Suppressor macrophage (primary cell): ENCODE measurements at places on chromosomes 11 and 22.

DNA sequence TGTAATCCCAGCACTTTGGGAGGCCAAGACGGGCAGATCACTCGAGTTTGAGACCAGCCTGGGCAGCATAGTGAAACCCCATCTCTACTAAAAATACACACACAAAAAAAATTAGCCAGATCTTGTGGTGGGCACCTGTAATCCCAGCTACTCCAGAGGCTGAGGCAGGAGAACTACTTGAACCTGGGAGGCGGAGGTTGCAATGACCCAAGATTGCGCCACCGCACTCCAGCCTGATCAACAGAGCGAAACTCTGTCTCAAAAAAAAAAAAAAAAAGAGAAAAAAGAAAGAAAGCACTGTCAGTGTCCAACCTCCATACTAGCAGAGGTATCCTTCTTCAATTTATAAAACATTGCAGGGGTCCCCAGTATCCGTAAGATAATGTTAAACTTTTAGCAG lies 17.8 kb downstream of the RAB6A start:
- DNase-seq, result no peak

DNA sequence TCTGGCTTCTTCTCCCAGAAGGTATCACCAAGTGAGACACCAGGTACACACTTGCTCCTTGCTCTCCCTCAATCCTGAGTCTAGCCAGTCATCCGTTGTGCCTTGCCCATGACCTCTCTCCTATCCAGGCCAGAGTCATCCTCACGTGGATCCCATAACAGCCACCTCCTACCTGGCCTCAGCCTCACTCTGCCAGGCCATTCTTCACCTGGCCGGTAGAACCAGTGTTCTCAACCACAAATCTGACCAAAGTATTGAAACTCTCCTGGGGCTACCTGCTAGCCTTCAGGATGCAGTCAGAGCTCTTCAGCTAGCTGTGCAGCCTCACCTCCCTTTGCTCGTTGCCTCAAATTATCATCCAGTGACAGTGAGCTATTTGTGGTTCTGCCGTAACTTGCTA lies 37.7 kb downstream of the CHRDL2 start:
- DNase-seq, result no peak

DNA sequence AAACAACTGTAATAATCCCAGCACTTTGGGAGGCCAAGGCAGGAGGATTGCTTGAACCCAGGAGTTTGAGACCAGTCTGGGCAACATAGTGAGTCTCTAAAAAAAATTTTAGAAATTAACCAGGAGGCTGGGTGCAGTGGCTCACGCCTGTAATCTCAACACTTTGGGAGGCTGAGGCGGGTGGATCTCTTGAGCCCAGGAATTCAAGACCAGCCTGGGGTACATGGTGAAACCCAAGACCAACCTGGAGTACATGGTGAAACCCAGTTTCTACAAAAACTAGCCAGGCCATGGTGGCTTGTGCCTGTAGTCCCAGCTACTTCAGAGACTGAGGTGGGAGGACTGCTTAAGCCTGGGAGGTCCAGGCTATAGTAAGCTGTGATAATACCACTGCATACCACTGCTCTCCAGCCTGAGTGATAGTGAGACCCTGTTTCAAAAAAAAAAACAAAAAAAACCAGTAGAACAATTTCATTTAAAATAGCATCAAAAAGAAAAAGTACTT lies 11.2 kb downstream of the PI4KA start:
- no peak for DNase-seq

- no peak for DNase-seq
These were observed 12.1 kb upstream of the EIF3D start for GRCh38 chr22:36540867-36541642.

DNA sequence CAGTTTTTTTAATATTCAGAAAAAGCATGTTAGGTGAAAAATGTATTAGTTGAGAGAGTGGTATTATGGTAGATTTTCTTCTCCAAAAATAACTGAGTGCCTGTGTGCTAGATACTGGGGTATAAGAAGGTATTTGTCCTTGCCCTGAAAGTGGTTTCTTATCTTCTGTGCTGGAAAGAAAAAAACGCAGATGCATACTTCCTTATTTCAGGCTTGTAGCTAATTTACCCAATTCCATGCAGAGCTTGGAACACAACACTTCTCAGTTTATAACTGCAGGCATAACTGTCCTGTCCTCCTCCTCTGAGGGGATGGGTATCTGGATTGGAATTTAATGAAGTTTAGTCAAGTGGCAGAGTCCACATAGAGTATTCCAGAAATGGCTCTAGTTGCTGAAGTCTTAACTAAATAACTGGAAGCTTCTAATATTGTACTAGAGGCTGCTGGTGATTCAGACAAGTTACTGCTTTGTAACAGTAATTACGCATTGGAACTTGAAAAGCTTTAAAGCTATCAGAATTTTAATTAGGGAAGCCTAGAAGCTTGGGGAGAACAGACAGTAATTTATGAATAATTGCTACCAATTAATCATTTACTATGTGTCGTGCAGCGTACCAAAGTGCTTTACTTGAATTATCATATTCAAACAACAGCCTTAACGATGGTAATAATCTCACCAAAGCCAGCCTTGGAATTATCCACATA lies 12.7 kb upstream of the C11orf91 start:
- no peak for DNase-seq

DNA sequence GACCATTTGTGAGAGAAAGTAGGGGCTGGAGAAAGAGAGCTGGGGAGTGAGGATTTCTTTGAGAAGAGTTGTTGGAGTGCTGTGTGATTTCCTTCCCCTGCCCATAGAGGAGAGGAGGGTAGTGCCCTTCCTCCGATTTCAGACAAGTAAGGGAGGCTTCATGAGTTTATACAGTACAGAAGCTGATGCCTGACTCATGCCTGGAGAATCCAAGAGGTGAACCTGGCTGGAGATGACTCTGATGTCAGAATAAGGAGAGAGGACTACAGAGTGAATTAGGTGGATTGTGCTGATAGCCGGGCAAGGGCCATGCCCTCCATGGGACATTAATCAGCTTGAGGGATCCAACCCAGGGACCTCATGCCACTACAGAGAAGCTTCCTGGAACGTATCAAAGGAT lies 91.6 kb downstream of the FAR1 start:
- DNase-seq, result no peak

- DNase-seq, result no peak
These were observed 61.1 kb downstream of the KIAA1671 start for GRCh38 chr22:25013607-25014006.

DNA sequence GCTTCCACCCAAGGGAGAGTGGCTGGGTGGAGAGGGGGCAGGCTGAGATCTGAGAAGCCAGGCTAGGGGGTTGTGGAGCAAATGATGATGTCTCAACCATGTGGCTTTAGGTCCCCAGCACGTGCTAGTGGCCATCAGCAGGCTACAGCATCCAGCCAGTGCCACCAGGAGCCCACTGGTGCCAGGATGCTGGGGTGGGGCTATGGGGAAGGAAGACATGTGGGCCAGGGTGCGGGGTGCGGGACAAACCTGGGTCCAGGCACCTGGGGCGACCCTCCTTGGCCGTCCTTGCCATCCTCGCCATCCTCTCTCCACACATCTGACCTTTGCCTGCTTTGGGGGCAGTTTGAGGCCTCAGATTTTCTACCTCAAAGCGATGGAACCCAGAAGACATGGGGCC lies 104.3 kb downstream of the KCNQ1 start:
- DNase-seq, result no peak

GRCh38 chr11:85310479-85310878 lies 316.7 kb downstream of the DLG2 start:
- DNase-seq, result no peak

DNA sequence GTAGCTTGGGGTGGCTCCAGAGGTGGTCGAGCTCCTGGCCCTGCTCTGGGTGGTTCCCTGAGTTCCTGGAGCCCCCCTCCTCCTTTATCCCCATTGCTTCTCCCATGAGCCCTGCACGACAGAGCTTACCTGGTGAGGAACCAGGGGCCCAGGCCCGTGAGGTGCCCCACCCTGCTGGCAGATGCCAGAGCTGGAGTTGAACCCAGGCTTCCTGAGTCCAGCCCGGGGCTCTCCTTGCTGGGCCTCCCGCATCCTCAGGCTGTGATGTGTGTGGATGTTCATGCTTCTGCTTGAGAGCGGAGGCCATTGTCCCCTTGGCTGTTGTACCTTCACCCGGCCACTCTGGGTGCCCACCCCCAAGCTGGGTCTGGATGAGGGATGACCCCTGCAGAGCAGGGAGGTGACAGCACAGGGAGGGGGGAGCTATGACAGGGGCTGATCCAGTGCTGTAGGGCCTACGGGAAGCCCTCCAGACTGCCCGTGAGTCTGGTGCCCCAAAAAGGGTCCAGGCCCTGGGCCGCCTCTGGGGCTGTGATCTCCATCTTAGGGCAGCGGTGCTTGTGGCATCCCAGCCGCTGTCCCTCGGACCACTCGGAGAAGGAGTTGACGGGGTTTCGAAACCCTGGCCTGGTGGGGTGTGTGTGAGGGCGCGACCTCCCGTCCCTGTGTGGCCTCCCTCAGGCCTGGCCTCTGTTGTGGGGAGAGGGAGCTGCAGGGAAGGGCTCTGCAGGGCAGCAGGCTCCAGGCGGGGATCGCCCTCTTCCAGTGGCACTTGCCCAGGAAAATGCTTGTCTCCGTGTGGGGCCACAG lies 14.4 kb downstream of the MPPED1 start:
- DNase-seq, result no peak

- no peak for DNase-seq
These were observed 978.7 kb downstream of the DLG2 start for GRCh38 chr11:84648471-84648870.

GRCh38 chr11:96293598-96294021 lies 49.4 kb downstream of the MAML2 start:
- DNase-seq, result peak; percentile 24

DNA sequence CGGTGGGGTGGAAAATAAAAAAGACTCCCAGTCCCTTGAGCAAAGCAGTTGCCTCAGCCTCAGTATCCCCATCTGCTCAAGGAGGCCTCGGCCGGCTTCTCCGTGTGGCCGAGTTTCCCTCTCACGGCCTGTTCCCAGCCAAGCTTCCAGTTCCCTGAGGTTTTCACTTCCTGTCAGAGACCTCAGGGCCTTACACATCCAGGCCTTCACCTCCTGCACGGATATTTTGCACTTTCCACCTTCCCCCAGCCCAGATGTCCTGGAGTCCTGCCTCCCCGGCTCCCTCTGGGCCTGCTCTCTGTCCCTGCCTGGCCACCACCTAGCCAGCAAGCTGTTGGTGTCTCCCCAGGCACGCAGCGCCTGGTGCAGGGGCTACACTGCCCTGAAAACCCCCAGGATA lies 41.1 kb upstream of the CD82 start:
- DNase-seq, result no peak

DNA sequence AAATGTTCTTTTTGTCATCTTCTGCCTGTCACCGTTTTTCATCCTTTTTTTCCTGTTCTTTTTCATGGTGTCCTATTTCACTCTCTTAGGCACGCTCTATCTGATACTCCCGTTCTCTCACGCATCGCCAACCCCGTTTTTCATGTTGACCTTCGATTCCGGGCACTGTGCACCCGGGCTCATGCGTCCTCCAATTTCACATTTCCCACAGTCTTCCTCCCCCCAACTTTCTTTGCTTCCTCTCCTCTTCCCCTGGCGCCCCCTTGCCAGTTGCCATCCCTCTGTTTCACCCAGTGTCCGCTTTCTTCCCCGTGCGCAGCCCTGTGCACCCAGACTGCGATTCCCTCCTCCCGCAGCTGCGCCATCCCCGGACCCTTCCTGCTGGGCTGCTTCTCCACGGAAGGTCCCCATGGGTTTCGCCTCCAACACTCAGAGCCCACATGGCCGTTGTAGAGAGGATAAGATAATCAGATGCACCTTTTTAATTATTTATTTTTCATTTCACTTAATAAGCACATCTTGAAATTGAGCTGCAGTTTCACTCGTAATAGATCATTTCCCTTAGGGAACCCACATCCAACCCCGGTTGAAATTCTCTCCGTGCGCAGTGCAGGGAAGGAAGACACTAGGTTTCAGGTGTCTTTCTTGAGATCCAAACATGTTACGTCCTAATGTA lies 791.1 kb downstream of the NTM start:
- DNase-seq, result no peak

DNA sequence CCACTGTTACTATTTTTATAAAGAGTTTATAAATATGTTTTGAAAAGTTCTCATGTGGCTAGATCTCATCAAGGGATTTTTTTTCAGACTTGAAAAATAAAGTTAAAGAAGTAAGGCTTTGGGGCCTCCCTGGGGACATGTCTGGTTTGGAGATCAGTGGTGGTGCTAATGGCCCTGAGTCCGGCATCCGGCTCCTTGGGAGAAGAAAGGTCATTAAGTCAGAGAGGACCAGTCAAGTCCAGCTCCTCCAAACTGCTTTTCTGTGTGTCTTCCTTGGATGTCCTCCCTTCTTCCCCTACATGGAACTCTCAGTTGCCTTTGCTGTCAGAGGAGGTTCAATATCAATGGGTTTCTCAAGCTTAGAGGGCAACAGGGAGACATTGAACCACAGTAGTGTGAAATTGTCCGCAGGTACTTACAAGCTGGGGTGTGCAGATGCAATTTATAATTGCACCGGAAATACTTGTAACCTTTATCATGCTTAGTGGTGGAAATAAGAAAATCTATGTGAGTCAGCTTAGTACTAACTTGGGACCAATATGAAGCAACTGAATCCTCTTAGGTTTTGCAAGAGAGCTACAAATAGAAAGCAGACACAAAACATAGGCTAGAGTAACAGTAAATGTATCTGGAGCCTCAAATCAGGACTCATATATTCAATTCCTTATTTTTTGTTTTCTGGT lies 144.3 kb downstream of the TEAD1 start:
- DNase-seq, result no peak

- DNase-seq, result no peak
These were observed 1052.9 kb downstream of the NTM start for GRCh38 chr11:132423266-132423665.

- no peak for DNase-seq
These were observed 47.7 kb downstream of the LRFN4 start for GRCh38 chr11:66904561-66904960.

GRCh38 chr11:104259121-104259610 lies 95.2 kb upstream of the PDGFD start:
- no peak for DNase-seq

GRCh38 chr11:9774591-9775397 lies 110.9 kb downstream of the SWAP70 start:
- no peak for DNase-seq

- DNase-seq, result no peak
These were observed 48.8 kb downstream of the PARVA start for GRCh38 chr11:12426176-12426575.

DNA sequence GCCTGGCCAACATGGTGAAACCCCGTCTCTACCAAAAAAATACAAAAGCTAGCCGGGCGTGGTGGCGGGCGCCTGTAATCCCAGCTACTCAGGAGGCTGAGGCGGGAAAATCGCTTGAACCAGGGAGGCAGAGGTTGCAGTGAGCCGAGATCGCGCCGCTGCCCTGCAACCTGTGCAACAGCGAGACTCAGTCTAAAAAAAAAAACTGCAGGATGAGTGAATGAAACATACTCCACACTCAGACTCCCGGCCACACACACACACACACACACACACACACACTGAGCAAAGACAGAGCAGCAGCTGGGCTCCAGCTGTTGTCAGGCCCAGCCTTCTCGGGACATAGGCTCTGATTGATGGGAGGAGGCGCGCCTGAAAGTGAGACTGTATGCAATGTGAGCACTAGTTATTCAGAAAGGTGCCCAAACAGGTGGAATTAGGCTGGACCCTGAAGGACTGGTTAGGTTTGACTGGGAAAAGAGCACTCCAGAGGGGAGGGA lies 1.5 kb upstream of the PLEKHA7 start:
- no peak for DNase-seq

- DNase-seq, result no peak
These were observed 24.9 kb downstream of the CHEK2 start for GRCh38 chr22:28716686-28717085.
